ENCODE measurements at places on chromosomes 3 and 15.

GRCh38 chr3:128554100-128554464 lies 61.1 kb upstream of the GATA2 start:
- no peak for DNase-seq

DNA sequence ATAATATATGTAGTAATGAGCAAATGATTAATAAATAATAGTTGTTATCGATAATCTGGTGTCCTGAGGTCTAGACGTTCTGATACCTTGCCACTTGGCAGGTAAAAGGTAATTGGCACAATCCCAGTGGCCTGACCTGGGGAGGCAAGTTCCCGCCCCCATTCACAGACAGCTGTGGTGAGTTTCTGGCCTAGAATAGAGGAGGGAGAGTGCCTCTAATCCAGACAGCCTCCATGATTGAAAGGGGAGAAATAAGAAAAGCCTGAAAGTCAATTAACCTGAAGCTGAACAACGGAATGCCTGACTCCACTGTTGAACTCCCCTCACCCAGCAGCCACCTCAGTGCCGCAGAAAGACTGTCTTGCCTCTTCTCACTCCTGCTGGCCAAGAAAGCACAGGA lies 38.1 kb upstream of the SV2B start:
- no peak for DNase-seq

- no peak for DNase-seq
Observed at GRCh38 chr15:31781261-31781660, 249.1 kb upstream of the CHRNA7 start.

DNA sequence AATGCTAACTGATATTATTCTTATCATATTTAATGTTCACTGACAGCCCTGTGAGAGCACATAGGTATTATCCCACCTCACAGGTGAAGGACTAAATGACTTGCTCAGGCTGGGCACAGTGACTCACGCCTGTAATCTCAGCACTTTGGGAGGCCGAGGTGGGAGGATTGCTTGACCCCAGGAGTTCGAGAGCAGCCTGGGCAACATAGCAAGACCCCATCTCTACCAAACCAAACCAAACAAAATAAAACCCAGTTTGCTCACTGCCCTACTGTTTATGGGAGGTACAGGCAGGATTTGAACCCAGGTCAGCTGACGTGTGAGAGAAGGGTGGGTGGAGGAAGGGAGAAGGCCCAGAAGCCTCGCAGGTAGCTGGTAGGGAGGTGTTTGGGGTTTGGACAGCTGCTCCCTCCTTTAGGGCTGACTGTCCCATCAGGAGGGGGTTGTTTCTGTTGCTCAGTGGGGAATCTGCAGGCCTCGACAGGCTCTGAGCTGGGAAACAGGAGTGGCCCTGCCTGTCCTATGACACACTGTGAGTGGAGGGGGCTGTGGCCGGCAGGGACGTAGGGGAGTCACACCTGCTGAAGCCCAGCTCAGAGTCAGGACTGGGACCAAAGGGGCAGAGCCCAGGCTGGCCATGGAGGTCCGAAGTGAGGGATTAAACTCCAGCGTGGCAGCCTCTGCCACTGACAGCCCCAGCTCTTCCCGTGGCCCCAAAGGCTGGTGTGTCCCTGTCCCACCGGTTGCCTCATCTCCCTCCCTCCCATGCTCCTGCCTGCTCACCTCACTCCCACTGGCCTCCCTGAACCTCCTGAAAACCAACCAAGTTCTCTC lies 25.3 kb downstream of the BHLHE40 start:
- DNase-seq: no peak

DNA sequence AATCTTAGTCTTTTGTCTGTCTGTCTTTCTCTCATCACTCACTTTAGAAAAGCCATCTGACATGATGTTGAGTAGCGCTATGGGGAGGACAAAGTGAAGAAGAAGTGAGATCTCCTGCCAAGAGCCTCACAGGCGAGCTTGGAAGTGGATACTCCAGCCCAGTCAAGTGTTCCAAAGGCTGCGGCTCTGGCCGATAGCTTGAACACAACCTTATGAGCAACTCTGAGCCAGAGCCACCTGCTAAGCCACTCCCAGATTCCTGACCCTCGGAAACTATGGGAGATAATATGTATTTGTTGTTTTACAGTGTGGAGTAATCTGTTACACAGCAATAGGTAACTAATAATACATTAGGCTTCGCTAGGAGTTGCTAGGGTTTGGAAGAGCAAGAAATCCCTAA lies 76.2 kb downstream of the MB21D2 start:
- no peak for DNase-seq

DNA sequence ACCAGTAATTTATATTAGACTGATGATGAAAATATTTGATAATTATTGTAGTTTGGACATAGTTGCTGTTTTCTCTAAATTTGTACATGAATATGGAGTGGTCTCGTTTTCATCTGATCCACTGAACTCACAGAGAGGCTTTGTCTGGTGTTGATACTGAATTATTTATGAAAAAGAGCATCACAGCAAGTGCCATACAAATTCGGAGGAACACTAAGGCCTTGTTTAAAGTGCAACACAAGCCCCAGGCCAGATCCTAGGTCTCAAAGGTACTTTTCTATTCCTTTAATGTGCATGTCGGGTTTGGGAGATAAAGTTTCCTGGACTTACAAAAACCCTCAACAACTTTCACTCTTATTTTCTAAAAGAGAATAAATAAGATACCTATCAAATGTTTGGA lies 796.8 kb upstream of the EPHA6 start:
- DNase-seq: peak; percentile 48

GRCh38 chr15:43103907-43104306 lies 1.9 kb downstream of the UBR1 start:
- no peak for DNase-seq

DNA sequence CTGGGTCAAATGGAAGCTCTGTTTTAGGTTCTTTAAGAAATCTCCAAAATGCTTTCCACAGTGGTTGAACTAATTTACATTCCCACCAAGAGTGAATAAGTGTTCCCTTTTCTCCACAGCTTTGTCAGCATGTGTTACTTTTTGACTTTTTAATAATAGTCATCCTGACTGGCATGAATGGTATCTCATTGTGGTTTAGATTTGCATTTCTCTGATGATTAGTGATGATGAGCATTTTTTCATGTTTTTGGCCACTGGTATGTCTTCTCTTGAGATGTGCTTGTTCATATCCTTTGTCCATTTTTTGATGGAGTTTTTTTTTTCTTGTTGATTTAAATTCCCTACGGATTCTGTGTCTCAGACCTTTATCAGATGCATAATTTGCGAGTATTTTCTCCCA lies 745.0 kb upstream of the BCHE start:
- no peak for DNase-seq

- DNase-seq: no peak
Observed at GRCh38 chr15:79702621-79703020, 194.2 kb downstream of the MTHFS start.

DNA sequence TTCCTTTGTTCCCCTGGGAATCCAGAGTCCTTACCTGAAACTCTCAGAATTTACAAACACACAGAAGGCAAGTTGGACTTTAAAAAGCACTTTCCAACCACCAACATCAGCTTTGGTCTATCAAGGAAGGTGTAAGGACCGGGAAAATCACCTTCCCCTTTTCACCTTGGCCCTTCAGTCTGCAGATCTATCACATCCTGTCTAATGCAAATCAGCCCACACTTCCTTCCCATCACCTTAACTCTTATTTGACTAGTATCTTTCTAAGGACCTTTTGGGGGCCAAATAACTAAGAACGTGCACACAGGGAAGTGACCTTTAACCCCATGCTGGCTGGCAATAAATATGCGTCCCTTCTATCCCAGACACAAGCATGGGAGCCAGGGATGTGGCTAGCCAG lies 320.6 kb downstream of the ARRDC4 start:
- no peak for DNase-seq

DNA sequence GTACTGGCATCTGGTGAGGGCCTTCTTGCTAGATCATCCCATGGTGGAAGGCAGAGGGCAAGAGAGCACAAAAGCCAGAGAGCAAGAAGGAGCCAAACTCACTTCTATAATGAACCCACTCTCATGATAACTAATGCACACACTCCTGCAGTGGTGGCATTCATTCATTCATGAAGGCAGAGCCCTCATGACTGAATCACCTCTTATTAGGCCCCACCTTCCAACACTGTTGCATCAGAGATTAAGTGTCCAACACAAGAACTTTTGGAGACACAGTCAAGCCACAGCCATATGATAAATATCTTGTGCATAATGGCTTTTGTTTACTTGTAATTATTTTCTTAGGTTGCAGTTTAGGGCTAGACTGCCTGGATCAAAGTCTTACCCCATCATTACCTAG lies 182.7 kb downstream of the TIGIT start:
- DNase-seq: no peak

DNA sequence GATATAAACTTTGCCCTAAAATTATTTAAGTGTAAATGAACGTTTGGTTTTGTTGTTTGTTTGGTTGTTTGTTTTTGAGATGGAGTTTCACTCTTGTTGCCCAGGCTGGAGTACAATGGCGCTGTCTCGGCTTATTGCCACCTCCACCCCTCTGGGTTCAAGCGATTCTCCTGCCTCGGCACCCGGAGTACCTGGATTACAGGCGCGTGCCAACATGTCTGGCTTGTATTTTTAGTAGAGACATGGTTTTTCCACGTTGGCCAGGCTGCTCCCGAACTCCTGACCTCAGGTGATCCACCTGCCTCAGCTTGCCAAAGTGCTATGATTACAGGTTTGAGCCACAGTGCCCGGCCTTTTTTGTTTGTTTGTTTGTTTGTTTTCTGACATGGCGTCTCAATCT lies 87.9 kb upstream of the CHD2 start:
- DNase-seq: no peak

DNA sequence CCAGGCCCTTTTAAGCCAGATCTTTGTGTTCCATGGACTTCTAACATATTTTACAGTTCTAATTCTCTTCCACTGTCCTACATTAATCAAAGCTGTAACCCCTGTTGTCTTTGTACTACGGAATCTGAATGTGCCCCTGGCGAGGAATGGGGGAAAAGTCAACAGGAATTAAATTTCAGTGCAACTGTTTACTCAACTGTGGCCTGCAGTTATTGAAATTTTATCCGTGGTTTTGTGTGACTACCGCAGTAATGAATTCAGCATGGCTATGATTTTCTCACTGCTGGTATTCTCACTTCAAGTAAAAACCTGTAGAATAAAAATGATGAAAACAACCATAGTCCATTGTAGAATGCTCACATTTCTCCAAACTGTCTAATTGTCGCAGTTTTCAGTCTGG lies 388.0 kb downstream of the FOXP1 start:
- DNase-seq: no peak

GRCh38 chr15:49718846-49719245 lies 98.0 kb downstream of the DTWD1 start:
- DNase-seq: no peak

- no peak for DNase-seq
Observed at GRCh38 chr3:62403765-62404164, 30.4 kb upstream of the FEZF2 start.

GRCh38 chr3:184715943-184716621 lies 4.2 kb upstream of the MAGEF1 start:
- DNase-seq: no peak

DNA sequence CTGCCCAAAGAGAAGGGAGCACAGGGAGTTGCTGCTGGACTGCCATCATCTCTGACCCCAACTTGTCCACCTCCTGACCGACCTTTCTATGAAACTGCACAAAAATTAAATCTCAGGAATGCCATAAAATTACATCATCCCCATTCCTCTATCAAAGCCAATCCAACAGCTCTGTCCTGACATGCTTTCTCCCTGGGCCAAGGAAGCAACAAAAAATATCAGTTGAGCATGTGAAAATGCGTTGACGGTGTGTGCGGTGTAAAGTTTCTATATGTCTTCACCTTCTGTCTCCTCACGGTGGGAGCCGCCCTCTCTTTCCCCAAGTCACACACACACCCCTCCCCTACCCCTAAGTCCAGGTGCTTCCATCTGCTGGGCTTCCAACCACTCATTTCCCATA lies 3.6 kb upstream of the ZNF774 start:
- no peak for DNase-seq

DNA sequence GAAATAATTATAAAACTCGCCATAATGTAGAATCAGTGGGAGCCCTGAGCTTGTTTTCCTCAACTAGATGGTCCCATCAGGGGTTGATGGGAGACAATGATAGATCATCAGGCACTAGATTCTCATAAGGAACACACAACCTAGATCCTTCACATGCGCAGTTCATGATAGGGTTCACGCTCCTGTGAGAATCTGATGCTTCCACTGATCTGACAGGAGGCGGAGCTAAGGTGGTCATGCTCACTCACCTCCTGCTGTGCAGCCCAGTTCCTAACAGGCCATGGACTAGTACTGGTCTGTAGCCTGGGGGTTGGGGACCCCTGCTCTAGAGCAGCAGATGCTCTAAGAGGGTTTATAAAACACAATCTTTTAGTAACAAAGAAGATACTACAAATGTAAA lies 183.6 kb downstream of the ANXA2 start:
- no peak for DNase-seq

DNA sequence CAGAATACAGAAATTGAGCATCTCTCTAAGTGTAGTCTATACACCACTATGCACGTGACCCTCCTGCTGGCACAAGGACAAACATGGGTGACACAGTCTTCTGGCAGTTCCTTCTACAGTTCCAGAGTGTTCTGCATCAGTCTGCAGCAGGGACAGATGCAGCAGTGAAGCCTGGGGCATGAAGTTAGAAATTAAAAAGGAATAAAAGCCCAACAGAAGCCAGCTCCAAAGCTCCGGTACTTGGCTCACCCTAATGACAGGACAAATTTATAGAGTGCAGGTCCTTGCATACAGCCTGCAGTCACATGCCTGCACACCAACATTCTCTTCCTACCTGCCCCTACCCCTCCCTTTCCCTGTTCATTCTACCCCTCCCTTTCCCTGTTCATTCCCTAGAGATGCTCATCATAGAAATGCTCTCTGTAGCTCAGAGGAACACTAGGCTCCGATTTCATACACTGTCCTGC lies 15.0 kb downstream of the UACA start:
- DNase-seq: no peak

DNA sequence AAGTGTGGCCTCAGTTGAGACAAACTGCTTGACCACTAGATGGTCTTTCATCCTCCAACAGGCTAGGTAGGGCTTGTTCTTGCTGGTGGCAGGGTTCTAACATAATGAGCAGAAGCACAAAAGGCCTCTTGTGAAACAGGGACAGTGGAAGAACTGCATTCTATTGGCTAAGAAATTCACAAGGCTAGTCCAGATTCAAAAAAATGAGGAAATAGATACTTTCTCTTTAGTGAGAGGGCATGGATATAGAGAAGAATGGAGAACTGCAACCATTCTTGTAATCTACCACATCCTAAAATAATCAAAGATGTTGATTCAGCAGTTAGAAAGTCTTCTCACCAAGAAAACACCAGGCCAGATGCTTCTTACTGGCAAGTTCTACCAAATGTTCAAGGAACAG lies 143.7 kb upstream of the LRIG1 start:
- DNase-seq: no peak

GRCh38 chr15:71329041-71329440 lies 213.8 kb downstream of the THSD4 start:
- no peak for DNase-seq

DNA sequence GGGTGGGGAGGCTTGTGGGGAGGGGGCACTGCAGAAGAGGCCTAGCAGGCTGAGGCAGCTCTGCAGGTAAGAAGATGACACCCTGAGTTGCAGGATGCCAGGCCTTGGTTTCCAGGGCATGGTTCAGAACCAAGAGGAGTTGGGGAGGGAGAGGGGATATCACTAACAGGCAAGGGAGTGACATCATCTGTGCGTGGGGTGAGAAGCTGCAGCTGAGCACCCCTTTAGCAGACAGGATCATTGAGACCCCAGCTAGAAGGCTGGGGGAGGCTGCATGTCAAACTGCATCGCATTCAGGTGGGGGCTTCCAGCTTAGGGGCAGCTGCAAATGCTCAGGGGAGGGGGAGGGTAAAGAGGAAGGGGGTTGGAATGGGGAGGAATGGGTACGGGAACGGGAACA lies 23.0 kb downstream of the CACNA2D2 start:
- no peak for DNase-seq

- DNase-seq: no peak
Observed at GRCh38 chr3:63857311-63857710, 6.3 kb downstream of the THOC7 start.

Data from COLO829 (cell line).